Stimulated activated CD4-positive, alpha-beta T cell treated with anti-CD3 and anti-CD28 coated beads, Interleukin-12 subunit alpha, Interleukin-12 subunit beta, amount 100 ng/mL, for 48 hours (primary cell): ENCODE measurements at places on chromosomes 4 and X.
A peak's percentile ranks its signal among the peaks of the same experiment; 100 is the strongest.

DNA sequence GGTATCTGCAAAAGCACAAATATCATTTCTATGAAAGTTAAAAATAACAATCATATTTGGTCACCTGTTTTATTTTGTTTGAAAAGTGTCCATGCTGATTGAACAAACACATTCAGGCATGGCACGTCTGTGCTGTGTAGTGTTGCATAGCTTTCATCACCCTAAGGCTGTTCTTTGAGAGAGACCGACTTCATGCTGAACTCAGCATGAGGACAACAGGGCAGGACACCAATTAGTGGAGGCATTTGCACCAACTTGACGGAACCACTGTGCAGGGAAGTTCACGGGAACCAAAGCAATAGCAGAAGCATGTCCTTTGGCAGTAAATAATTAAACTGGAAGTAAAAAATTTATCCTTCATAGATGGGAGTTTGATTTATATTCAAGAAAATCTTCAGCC is 158.4 kb upstream of the SLC7A11 start:
- no peak for DNase-seq

GRCh38 chrX:9048801-9049200 is 14.9 kb upstream of the FAM9B start:
- DNase-seq = no peak

DNA sequence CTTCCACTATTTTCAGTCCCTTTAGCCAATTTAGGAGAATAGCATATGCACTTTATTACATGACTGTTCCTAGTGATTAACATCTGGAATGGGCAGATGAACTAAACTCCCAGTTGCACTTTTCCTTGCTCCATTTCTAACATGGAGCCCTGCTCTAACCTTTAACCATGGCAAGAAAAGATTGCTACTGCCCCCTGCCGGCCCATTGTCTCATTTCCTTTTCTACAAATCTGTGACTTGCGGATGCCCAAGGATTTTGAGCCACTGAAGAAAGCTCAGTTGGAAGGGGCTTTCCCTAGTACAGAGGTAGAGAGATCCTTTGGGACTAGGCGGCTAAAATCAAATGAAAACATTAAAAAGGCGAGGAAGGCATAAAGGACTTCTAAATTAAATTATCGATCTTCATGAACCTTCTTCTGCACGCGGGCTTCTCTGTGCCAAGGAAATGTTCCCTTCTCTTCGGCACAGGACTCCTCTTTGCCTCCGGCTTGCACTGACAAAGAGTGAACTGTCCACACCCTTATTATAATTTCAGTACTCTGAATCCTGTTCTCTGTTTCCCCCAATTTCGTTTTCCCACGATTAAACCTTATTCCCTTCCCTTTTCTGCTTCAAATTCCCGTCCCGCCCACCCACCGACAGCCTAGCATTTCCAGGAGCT is 577 bp upstream of the GLRA2 start:
- peak; percentile 31 for DNase-seq

DNA sequence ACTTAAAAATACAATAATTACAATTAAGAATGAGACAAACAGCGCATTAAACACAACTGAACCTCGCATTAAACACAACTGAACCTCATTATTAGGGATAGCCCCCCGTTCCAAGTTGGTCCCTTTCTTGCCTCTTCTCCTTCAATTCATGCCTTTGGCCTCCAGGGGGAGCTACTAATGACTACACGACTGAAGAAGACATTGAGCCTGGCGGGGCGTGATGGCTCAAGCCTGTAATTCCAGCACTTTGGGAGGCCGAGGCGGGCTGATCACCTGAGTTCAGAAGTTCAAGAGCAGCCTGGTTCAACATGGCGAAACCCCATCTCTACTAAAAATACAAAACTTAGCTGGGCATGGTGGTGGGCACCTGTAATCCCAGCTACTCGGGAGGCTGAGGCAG is 56.4 kb upstream of the NWD2 start:
- no peak for DNase-seq

- no peak for DNase-seq
Measured at GRCh38 chr4:136342666-136343065, 1189.6 kb downstream of the PCDH18 start.

GRCh38 chr4:18111081-18111480 is 89.5 kb upstream of the LCORL start:
- no peak for DNase-seq

- no peak for DNase-seq
Measured at GRCh38 chr4:86393749-86394148, 33.9 kb upstream of the MAPK10 start.

DNA sequence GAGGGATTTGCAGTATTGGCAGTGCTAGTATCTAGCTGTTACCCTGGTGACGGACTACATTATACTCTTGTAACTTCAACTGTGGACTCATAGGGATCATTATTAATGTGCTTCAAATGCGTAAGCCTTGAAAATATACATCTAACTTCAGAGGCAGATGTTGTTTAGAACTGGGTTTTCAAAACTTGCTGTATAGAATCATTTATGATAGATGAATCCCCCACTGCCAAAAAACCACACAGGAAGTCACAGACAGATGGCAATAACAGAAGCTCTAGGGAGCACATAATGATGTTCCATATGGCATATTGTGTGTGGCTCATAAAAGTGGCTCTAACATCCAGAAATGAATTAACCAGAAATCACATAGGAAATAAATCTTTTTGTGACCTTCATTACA is 62.3 kb upstream of the RELL1 start:
- DNase-seq = no peak

DNA sequence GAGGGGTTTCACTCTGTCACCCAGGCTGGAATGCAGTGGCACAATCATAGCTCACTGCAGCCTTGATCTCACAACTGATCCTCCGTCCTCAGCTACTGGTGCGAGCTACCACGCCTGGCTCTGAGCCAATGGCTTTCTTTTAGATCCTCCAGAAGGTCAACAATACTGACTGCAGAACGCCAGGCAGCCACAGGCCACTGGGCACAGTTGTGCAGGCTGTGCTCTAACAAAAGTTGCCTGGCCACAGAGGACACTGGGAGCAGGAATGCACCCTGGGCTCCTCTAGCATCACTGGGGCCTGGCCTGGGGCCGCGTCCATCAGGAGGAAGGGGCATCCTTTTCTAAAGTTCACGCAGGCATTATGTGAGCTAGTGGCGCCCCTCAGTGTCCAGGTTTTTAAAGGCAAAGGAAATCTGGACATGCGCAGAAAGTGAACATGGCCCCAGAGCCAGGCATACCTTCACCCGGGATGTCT is 14.9 kb upstream of the PORCN start:
- DNase-seq = no peak

DNA sequence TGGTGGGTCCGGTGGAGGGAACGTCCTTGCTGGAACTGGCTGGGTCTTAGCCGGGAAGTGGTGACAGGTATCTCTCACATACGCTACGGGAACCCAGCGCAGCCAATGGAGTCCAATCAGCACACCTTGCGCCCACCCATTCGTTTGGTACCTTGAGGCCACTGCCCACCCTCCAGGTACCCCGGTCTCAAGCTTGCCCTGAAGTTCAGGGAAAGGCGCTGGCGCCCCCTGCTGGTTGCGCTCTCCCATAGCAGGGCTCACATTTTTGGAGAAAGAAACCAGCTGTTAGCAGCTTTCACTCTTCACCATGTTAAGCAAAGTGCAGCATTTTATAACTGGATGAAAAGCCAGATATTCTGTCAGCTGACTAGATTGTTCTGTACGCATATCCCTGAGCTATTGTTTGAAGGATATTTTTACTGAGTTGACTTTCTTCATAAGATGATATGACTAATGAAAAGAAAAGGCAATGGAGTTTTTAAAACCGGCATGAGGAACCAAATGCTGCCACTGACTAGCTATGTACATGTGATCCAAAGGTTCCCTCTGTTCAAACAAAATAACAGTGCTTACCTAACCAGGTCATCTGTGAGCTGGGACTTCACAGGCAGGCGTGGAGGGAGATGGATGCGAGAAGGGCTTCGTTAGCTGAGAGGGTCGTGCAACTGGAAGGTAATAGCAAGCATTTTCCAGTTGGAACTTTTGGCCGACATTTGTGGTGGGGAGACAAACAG is 43.7 kb downstream of the OTOP1 start:
- peak; percentile 19 for DNase-seq

DNA sequence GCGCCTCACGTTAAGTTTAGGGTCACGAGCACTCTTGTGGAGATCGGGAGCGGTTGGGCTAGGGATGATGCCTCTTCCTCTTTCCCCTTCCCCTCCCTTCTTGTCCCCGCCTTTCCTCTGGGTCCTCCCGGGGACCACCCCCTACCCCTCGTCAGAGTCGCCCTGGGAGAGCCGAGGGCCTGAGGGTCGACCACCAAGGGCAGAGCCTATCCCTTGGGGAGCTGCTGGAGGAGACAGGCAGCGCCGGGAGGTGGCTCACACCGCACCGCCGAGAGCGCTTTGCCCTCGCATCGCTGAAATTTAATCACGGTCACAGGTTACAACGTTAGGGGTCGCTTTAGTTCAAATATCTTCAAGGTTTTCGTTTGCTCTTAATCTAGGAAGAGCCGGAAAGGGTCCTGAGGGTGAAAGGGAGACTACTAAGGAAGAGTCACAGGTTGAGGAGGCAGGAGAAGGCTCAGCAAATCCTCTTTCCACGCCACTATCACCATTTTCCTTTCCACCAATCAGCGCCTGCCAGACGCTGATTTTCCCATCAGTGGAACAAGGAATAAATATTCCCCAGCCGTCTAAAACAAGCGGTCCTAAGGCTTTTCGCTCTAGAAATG is 528 bp upstream of the SNCA start:
- DNase-seq = no peak

DNA sequence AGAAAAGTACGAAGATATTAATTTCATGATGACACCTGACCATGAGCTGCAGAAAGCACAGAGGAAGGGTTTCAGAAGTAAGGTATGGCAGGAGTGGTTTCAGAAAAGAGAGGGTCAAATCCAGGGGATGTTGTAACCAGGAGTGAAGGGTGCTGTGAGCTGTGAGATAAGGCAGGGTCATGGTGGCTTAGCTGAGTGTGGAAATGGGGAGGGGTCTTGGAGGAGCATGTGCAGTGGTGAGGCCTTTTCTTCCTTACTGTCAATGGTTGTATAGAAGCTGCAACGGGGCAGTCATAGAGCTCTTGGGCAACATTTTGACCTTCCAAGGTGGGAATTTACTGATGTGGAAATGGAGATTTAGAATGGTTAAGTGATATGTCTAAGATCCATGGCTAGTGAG is 2.5 kb downstream of the ANAPC4 start:
- no peak for DNase-seq

- DNase-seq = no peak
Measured at GRCh38 chrX:47321823-47322371, 48.5 kb upstream of the ZNF157 start.

GRCh38 chr4:127250577-127250976 is 382.2 kb upstream of the INTU start:
- DNase-seq = no peak

DNA sequence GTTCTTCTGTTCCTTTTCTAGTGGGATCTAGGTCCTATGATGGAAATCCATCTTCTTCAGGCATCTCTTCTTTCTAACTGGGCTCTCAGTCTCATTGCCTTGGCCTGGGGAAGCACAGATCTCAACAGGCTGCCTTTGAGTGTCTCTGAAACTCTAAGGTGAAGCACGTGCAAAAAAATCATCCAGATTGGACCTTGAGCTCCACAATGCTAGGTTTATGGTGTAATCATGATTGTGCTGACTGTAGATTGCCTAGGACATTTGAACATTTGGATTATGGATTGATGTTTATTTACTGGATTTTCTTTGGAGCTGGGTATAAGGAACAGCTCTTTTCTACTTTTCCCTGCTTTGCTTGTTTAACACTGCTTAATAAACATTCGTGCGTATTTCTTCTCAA is 191.5 kb upstream of the NR3C2 start:
- DNase-seq = no peak

GRCh38 chr4:99612281-99612680 is 37.7 kb downstream of the MTTP start:
- no peak for DNase-seq

GRCh38 chr4:79922011-79922410 is 151.0 kb downstream of the ANTXR2 start:
- no peak for DNase-seq

- no peak for DNase-seq
Measured at GRCh38 chr4:38242822-38243387, 282.7 kb downstream of the PTTG2 start.

DNA sequence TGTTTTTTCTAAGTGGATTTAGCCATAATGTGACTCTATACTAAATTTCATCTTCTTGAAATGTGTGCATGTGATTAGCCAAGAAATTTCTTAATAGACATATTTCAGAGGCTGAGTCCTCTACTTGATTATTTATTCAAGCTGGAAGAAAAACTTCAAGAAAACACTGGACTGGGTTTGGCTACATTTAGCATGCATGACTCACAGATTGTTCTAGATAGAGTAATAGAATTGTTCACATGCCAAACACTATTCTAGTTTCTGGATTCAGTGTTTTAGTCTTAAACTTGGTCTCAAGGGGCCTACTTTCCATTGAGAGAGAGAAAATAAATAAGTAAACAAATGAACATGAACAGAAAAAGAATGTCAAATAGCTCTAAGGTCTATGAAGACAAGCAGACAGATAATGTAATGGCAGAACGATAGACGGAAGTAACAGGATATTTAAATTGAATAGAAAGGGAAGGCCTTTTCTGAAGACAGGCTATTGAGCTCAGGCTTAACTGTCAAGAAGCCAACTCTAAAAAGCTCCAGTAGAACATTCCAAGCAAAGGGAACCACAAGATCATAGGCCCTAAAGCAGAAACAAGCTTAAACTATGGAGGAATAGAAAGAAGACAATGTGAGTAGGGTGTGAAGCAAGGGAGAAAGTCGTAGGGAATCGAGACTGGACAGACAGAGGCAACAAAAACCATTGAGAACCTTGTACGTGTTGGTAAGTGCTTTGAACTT is 104.6 kb downstream of the TMEM144 start:
- DNase-seq = no peak

DNA sequence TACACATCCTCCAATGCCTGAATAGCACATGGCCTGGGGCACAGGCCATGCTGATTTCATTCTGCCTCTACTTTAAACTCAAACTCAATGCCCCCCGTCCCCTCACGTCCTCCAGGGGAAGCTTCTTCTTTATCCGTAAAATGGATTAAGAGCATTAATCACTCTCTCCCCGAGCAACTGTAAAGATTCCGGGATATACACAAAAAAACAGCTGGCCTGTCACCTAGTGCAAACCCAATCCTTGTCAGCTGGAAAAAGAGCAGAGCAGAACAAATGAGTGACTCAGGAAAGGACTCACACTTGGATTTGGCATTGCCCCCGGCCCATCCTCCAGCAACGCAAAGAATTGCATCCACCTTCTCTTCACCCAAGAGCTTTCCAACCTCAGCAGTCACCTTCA is 7.8 kb downstream of the QDPR start:
- no peak for DNase-seq

GRCh38 chr4:158914218-158914617 is 145.4 kb downstream of the FNIP2 start:
- no peak for DNase-seq

DNA sequence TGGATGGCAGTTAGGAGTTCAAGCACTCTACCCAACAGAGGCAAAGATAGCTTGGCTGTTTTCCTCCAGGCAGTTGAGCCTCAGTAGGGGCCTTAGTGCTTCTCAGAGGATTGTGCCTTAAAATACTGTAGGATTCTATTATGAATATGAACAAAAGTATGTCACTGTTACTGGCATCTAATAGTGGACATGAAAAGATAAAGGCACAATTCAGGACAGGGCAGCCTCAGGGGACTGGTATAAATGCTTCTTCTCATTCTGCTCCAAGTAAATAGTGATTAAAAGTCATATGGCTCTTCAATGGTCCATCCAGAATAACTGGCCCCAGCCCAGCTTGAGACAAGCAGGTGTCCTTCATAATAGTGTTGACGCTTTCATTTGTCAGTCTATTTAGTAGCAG is 17.7 kb downstream of the COL4A6 start:
- no peak for DNase-seq
